ENCODE measurements at places on chromosomes 3 and 15.
A peak's percentile ranks its signal among the peaks of the same experiment; 100 is the strongest.

DNA sequence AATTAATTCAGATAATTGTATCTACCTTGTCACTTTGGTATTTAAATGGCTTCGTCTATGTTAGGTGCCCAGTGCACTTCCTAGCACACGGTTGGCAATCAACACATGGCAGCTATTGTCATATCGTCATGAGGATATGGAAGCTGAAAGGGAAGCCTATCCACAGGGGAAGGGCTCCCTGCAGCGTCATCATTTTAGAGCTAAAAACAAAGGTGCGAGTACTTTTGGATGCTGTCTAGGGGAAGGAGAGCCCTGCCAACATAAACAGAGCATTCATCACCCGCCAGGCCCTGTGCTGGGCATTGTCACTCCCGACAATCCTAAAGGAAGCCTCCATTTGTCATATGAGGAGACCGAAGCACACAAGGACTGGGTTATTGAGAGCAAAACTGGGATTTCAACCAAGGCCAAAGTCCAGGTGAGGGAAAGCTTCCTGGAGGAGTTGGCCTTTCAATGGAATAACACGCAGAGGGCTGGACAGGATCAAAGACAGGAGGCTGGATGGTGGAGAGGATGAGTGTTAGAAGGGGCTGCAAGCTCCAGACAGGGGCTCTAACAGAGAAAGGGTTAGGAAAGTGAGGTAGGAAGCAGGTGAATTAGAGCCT is 8.0 kb upstream of the PARL start:
- DNase-seq = peak; percentile 70

- DNase-seq = no peak
Measured at GRCh38 chr3:126347543-126348161, 9.6 kb downstream of the KLF15 start.

DNA sequence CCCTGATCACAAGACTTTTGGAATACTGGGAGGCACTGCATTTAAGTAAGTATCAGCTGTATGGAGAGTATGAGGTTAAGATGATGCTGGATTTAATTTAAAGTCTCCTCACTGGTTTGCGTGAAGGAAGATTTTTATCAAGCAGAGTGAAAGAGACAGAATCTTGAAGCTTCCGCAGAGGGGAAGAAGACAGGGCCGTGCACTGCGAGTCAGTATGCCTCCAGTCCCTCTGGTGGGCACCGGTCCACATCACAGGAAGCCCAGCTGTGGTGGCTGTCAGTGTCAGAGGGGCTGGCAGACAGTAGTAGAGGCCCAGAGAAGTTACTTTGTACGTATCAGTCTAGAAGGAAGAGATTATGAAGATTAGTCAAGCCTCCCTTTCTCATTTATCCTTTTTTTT is 379.0 kb upstream of the TPRG1 start:
- DNase-seq = no peak

GRCh38 chr3:116254541-116254940 is 190.7 kb downstream of the LSAMP start:
- DNase-seq = no peak

DNA sequence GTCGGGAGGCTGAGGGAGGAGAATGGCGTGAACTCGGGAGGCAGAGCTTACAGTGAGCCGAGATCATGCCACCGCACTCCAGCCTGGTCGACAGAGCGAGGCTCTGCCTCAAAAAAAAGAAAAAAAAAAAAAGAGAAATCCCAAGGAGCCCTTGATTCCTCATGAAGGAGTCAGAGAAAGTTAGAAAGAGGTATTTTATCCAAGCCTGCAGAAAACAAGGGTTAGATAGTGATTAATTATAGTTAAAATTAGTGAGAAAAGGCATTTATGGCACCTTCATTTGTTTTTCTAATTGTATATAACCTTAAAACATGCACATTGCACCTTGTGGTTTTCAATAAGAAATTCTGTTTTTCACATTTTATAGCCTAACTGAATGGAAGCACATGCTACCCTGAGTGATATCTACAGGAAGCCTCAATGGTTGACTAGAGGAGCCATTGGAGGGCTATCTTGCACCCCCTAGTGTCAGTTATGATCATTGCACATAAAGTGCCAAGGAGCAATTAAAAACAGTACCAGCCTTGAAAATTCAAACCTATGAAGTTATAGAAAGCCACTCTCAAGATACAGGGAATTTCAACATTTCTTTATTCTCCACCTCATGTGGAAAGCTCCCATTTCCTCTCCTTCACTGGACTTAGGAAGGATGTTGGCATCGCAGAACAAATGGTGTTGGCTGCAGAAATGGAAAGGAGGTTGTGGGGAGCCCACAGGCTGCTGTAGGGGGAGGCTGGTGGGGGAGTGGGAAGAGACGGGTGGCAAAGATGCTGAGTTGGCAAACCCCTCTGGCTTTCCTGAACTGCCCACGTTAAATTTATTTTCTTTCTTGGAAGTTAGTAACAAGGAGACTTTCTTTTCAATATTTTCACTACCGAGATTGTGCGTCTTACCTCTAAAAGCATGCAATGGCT is 48.5 kb downstream of the ITGA11 start:
- peak; percentile 35 for DNase-seq

- no peak for DNase-seq
Measured at GRCh38 chr3:10263646-10264363, 15.5 kb downstream of the TATDN2 start.

GRCh38 chr15:39661776-39662175 is 80.9 kb downstream of the THBS1 start:
- DNase-seq = no peak

GRCh38 chr3:107892955-107893624 is 197.7 kb downstream of the CD47 start:
- DNase-seq = peak; percentile 79

GRCh38 chr3:16151109-16151508 is 23.4 kb upstream of the GALNT15 start:
- no peak for DNase-seq

- no peak for DNase-seq
Measured at GRCh38 chr3:20890111-20890519, 704.1 kb upstream of the SGO1 start.

DNA sequence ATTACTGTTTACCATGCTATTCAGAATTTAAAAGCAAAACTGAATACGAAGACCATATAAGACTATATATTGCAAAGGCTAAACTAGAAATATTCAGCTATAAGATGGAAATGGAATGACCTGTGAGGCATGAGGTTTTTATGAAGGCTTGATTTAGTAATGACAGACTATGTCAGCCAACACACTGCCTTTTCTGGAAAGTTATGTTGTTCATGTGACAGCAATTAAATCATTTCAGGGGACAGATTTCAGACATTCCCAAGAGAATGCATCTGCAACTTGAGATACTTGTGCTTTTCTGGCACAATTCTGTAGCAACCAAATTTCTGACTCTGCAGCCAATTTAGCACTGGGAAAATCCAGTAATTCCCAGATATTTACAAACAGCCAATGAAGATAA is 8.6 kb upstream of the GATM start:
- DNase-seq = no peak

- DNase-seq = peak; percentile 80
Measured at GRCh38 chr15:90062023-90062442, 40.2 kb downstream of the IDH2 start.

- no peak for DNase-seq
Measured at GRCh38 chr3:112407214-112407887, 74.4 kb downstream of the CD200 start.

Data from NCI-H2081 (cell line).